ENCODE measurements at places on chromosomes 16 and 17.
A peak's percentile ranks its signal among the peaks of the same experiment; 100 is the strongest.

DNA sequence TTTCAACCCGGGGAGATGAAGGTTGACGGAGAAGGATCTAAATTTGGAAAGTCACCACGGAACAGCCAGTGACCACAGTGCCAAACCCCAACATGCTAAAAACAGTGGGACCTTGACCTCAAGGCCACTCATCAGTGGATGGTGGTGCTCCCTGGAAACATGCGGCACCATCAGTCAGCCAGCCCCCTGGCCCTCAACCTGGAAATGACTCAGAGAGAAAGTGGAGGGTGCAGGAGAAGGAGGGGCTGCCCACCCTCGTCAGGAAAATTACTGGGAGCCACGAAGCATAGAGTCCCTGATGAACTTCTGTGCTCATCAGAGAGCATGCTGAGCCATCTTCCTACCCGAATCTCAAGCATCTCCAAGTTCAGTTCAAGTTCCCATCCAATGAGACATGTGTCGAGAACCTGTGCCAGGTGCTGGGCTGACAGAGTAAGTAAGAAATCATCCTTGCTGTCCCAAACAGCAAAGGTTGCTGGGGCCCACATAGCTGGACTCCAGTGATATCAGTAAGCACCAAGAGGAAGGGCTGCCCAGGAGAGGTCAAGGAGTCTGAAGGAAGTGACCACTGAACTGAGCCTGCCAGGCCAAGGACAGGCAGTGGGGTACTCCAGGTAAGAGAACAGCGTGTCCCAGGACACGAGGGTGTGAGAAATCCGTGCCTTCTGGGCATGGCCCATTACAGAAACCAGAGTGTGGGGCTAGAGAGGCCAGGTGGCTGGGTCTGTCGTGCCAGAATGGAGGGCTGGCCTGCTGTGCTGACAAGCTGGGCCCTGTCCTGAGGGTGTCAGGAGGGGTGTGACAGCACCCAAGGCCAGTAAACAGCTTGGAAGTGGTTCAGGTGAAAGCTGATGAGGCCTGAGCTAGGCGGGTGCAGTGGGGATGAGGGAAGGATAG, 5.2 kb downstream of the PECAM1 start:
- DNase-seq = peak; percentile 68

DNA sequence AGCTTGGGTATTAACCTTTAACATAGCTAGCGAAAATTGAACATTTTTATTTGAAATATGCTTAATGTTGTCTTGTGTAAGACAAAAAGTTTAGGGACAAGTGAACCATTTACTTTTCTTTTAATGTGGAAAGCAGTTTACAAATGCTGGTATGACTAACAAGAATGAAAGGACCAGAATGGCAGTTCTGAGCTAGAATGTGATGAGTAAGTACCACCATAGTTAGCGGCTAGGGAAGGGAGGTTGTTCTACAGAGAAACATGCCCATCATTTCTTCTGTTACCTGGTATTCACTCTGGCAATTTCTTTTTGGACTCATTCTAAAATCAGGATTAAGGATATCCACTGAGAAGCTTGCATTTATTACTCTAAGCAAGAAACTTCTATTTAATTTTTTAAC, 121.1 kb downstream of the WWOX start:
- peak; percentile 24 for DNase-seq

DNA sequence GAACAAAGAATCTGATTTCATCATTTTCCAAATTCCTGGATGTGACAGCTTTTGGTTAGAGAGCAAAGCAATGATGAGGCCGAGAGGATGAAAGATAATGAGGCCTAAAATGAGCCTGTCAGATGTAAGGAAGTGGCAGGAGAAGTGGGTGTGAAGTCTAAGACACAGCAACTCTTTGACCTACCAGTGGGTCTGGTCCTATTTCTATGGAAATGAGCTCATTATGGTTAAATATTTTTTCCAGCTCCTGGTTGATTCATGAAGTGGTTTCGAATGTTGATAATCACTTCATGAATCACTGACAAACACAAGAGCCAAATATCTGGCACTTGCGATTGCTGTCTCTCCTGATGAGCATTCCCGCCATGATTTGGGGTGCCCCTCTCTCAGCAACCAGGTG, 273.3 kb upstream of the CDH5 start:
- peak; percentile 16 for DNase-seq

DNA sequence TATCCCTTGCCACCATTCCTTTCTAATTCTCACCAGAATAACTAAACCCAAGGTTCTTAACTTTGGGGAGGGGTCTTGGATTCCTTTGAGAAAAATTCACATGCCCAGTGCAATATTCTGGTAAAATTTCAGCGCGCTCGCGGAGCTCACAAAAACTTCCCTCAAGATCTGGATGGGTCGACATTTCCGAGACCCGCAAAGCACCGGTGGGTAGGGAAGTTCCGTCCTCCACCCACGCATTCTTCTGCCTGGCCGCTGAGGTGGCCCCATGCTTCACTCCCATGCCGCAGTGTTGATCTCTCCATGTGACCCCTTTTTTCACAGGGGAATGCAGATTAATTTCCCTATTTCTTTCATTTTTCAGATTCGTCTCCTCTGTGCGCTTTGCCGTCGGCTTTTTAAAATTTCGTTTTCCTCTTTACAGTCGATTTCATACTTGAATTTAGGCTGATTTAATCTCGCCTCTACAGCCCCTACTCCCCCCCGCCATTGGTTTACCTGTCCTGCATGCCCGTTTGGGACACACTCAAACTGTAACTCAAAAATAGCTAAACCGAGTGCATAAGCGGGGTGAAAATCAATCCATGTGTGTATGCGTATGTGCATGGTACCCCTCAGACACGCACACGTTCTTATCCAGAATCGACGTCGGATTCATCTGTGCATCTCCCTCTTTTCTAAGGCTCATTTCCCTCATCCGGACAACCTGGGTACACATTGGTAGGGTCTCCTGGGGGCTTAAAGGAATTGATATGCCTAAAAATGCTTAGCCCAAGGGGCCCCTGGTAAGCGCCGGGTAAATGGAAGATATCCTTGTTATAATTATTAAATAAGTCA, 1.4 kb upstream of the SP6 start:
- no peak for DNase-seq

GRCh38 chr17:6455321-6455705, 11.1 kb downstream of the PIMREG start:
- no peak for DNase-seq

- no peak for DNase-seq
Observed at GRCh38 chr16:75114179-75114945, 2.2 kb downstream of the LDHD start.

- no peak for DNase-seq
Observed at GRCh38 chr17:68295086-68295485, 3.8 kb downstream of the ARSG start.

GRCh38 chr17:31472137-31472536, 80.7 kb downstream of the RAB11FIP4 start:
- no peak for DNase-seq

DNA sequence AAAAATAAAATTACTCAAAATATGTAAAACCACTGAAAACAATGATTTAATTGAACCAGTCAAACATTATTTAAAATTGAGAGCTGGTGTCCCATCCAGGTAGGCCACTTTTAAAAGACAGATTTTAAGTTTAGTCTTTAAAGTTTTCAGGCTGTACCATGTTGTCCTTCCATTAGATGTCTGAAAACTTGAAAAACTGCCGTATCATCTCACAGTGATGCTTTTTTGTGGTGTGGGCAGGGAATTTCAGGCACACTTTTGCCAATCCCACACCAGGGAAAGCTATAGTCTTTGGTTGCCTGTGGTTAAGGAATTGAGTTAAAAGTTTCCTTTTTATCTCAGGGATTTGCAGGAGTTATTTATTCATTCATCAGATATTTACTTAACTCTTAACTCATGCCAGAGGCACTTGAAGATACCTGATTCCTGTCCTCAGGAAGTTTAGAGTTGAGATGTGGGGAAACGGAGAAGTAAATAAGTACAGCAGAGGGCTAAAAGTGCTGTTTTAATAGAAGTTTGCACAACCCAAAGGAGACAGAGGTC, 3.2 kb downstream of the SNTB2 start:
- DNase-seq = no peak

Data from bronchial epithelial cell (primary cell).